ENCODE measurements at places on chromosomes 6 and 20.

- no peak for DNase-seq
Measured at GRCh38 chr20:59730722-59731121, 126.4 kb downstream of the PHACTR3 start.

DNA sequence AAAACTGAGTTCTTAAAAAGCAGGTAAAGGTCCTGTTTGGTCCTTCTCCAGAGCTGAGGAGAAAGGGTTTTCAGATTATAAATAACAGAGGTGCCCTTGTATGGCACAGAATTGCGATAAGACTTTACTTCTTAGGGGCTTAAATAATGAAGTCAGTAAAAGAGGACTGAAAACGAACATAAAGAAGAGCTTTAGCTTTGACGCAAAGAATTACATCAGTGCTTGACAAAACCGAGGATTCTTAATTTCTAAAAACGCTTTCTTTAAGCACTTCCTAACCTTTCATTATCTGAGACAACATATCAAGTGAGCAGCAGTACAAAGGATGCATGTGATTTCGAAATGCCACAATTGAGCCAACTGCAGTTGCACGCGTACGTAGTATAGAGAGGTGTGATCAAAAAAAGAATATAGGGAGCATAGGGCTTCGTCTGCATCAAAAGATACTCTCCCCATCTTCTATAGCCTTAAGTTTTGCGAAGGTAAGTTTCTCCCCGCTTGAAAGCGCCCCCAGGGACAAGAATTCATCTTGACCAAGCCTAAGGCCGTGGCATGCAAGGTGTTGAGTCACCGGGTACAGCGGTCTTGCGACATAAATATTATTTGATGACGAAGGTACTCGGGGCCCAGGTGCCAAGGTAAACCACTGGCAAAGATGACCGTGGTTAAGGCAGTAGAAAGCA, 778 bp upstream of the LOC128125822 start:
- no peak for DNase-seq

GRCh38 chr6:170172392-170172791, 118.5 kb downstream of the DLL1 start:
- no peak for DNase-seq

GRCh38 chr6:61809004-61809595, 476.9 kb downstream of the KHDRBS2 start:
- peak; percentile 69 for DNase-seq

DNA sequence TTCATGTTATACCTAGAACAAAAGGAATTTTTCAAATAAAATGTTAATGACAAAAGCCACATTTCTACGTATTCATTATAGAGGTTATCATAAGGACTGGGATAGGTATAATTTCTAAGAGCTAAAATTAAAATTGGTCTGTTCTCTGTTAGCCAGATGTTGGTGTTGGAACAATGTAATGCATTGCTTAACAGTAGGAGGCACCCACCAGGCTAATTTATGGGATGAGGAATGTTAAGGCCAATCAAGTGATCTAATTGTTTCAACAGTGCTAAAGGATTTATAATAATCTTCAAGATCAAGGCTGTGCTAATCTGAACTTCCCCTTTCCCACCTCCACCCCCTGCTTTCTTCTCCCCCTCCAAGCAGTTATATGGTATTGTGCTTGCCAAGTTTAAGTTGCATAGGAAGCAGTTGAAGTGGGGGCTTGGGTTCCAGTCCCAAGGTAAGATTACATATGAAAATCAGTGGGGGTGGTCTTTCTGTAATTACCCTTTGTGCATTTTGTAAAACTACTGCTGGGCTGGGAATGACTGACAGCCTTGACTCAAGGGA, 89.2 kb upstream of the BACH2 start:
- DNase-seq: peak; percentile 78

DNA sequence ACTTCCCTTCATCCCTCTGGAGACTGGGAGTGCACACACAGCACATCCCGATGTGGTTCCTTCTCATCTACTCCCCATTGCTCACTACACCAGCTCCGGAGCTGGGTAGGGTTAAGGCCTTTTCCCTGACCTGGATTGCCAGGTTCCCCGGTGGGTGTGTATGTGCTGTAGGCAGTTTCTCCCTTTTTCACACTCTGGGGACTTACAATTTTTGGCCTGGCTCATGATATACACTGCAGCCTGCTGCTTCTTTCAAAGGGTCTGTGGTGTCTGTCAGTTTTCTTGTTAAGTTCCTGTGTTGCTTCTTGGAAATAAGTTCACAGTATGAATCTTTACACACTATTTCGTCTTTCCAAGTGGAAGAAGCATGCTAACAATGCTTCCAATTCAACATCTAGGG, 405.5 kb downstream of the UTRN start:
- no peak for DNase-seq

GRCh38 chr20:11869641-11870040, 48.1 kb upstream of the BTBD3 start:
- no peak for DNase-seq

- DNase-seq: peak; percentile 77
Measured at GRCh38 chr6:148166339-148166968, 176.2 kb upstream of the SASH1 start.

DNA sequence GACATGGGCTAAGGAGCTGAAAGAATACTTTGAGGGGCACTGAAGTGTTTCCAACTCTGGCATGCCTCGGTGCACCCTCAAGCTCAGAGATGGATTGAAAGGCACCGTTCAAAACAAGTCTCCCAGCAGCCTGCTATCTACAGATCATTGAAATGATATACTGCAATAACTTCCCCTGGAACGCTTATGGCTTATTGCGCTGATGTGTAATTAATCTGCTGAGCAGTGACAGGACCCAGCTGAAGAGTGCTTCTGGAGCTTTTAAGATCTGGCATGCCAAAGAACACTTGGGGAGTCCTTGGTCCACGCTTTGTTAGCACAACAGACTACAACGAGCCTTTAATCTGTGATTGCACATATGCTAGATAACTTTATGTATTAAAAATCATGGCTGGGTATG, 708.2 kb downstream of the PRKN start:
- no peak for DNase-seq
